NCI-H510A (cell line): ENCODE measurements at places on chromosomes 11 and 22.

DNA sequence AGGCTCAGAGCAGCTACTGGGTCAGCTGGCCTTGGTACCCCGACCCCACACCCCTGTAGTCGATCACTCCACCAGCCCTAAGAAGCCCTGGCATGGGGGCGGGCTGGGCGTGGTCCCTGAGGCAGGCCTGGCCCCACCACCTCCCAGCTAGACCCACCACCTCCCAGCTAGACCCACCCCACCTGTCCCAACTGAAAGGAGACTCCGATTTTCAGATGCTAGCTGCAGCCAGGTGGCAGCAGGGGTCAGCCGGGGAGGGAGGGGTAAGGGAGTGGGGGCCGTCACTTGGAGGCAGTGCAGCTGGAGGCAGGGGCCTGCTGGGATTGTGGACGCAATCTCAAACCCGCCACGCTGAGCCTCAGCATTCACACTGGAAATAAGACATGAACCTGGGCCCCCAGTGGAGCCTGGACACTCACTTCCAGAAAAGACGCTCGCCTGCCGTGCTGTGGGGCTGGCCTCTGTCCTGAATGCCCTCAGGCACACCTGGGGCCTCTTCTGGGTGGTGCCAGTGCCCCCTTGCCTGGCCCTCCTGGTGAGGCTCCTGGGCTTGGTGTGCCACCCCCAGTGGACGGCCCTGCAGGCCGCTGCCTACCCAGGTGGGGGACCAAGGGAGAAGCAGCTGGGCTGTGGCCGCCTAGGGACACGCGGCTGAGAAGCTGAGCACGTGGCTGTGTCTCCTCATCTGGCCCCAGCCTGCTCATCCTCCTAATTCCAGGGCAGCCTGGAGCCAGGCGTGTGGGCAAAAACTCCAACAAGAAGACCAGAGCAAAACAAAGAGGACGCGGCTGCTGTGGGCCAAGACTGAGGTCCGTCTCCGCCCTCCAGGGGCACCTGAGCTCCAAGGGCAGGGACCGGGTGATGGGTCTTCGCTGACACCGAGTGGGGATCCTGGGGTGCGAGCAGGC, 26.7 kb downstream of the OSBPL5 start:
- DNase-seq = no peak

- DNase-seq = peak; percentile 4
Observed at GRCh38 chr11:82229341-82229740, 504.3 kb downstream of the FAM181B start.

DNA sequence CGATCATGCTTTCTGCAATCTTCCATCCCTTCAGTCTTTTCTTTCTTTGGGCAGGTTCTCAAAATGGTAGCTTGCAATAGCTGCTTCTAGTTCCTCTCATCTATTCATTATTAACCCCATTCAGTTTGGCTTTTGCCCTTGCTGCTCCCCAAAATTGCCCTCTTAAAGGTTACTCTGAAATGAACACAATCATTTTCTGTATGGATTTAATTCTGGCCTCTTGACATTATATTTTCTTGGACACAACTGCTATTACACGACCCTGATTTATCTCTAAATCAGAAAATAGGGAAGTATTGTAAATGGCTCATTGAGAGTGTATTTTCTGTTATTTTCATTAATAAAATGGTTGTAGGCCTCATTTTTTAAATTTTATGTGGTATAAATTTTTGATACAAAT, at the start of gene ANGPTL5:
Gene ANGPTL5 (minus strand): TSS at position 101 of the 400 bp plus-strand sequence. CDS start 8,613 bp downstream, outside the sequence.
- no peak for DNase-seq

- DNase-seq = no peak
Observed at GRCh38 chr11:120867988-120868387, 155.9 kb upstream of the TBCEL start.

GRCh38 chr11:46599340-46600193, 5.7 kb upstream of the AMBRA1 start:
- DNase-seq = no peak

DNA sequence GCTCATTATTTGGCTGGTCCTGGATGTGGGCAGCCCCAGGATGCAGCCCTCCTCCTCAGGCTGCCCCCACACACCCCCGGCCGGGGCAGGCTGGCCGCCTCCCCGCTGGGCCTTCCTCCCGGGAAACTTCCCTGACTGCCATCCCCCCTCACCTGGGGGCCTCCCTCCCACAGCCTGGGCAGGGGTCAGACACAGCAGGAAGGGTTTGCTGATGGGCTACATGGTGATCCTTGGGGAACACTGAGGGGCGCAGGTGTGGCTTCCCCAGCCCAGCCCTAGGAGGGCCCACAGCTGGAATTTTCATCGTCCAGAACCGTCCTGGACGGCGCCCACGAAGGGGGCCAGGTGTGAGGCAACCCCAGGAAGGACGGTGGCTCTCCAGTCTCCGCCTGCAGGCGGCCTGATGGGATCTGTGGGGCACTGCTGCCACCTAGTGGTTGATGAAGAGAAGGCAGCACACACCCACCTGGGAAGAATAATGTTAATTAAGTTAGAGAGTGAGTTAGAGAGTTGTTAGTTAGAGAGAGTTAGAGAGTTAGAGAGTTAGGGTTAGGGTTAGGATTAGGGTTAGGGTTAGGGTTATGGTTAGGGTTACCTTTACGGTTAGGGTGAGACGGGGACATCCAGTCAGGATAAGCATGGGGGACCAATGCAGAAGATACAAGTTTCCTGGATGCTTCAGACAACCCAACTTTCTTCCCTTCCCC, 75.9 kb upstream of the PRR5 start:
- no peak for DNase-seq

DNA sequence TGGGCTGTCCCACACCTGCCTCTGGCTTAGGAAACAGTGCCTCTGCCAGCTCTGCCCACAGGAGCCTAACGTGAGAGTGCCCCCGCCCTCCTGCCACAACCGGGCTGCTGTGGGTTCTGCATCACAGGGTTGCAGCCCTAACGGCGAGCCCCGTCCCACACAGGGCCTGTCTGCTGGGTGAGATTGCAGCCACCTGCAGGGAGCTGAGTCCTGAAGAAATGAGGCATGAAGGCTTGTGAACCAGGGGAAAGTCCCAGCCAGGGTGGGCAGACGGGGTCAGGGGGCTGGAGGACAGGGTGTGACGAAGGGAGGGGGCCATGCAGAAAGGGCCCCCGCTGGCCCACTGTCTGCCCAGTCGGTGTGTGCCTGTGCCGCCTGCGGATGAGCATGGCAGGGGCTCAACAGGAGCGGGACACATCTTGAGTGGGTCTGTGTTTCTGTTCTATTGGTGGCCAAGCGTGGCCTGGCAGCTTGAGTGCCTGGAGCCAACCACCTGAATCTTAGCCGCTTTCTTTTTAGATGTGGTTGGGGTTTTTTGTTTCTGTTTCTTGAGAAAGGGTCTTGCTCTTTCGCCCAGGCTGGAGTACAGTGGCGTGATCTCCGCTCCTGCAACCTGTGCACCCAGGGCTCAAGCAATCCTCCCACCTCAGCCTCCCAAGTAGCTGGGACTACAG, 38.9 kb downstream of the CTTN start:
- no peak for DNase-seq

- DNase-seq = no peak
Observed at GRCh38 chr11:120385655-120386054, 49.4 kb downstream of the ARHGEF12 start.

- no peak for DNase-seq
Observed at GRCh38 chr11:78038697-78039313, 15.7 kb upstream of the KCTD14 start.

DNA sequence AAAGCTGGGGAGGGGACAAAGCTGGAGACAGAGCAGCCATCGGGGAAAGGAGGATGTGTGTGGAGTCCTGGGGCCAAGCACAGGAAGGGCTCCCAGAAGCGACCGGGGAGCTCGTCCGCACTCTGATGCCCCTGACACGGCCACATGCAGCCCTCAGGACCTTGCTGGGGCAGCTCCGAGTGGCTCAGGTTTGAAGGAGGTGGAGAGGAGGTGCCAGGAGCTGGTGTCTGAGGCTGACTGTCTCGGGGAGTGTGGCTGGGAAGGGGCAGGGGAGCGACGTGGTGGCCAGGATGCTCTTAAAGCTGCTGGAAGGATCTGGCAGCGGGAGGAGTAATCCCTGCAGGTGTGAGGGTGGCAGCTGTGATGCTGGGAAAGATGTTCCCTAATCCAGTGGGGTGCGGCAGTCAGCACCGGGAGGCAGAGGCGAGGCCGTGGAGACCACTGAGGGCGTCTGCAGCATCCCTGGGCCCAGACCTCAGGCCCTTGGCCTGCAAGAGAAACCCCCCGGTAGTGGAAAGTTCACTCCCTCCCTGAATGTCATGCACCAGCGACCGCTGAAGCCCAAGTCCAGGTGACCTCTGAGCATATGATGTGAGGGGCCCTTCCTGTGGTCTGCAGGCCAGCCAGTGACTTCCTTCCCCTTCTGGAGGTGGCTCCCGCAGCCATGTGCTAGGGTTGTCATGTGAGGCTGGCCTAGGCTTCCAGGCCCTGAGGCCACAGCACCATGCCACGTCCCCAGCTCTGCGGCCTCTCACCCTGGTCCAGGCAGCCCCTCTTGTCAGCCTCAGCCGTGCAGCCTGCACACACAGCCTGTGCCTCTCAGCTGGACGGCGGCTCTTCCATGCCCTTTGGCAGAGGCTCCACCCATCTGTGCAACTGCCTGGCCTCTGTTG, 17.2 kb upstream of the CTSD start:
- no peak for DNase-seq
